Natural killer cell (primary cell): ENCODE measurements at places on chromosomes 2 and 18. TPM values are rescaled to one million over a fixed set of nuclear protein-coding genes. Genes with fewer than 3 reads are reported as not detected.

- H3K27me3 ChIP-seq = no peaks in the 10 kb centered on the region
- no peak overlapping the region for H3K27ac ChIP-seq
- H3K4me1 ChIP-seq = no peaks in the 10 kb centered on the region
- H3K4me3 ChIP-seq = no peak overlapping the region
- DNase-seq = no peak
- H3K36me3 ChIP-seq = no peaks in the 10 kb centered on the region
These were observed 52.5 kb upstream of the LGALSL start for GRCh38 chr2:64401529-64401880.

DNA sequence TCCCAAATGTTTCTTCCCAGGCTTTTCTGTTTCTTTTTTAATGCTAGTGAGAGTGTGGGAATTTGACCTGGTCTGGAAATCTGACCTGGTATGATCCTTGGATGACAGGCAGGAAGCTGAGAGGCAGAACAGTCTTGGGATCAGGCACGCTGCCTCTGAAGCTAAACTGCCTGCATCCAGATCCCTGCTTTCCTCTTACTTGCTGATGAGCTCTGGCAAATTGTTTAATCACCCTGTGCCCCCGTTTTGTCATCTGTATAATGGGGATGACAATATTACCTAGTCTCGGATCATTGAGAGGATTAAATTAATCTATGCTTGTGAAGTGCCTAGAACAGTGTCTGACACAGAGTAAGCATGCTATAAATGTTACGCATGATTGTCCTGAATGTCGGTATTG is 3.3 kb downstream of the KLHL23 start:
- DNase-seq = no peak
- H3K4me3 ChIP-seq = no peak overlapping the region
- peaks cover 5% of the 10 kb centered on the region for H3K27me3 ChIP-seq
- peaks cover 17% of the 10 kb centered on the region for H3K4me1 ChIP-seq
- no peak overlapping the region for H3K27ac ChIP-seq

- peaks cover 11% of the 10 kb centered on the region for H3K36me3 ChIP-seq
- peaks cover 15% of the 10 kb centered on the region for H3K4me1 ChIP-seq
- H3K4me3 ChIP-seq = no peak overlapping the region
- H3K27me3 ChIP-seq = no peaks in the 10 kb centered on the region
These were observed 77.5 kb downstream of the NCK2 start for GRCh38 chr2:105822186-105822585.

GRCh38 chr2:142058149-142058548 is 72.7 kb downstream of the LRP1B start:
- H3K36me3 ChIP-seq = no peaks in the 10 kb centered on the region
- no peak overlapping the region for H3K27ac ChIP-seq
- no peaks in the 10 kb centered on the region for H3K4me1 ChIP-seq
- H3K27me3 ChIP-seq = no peaks in the 10 kb centered on the region
- DNase-seq = no peak

DNA sequence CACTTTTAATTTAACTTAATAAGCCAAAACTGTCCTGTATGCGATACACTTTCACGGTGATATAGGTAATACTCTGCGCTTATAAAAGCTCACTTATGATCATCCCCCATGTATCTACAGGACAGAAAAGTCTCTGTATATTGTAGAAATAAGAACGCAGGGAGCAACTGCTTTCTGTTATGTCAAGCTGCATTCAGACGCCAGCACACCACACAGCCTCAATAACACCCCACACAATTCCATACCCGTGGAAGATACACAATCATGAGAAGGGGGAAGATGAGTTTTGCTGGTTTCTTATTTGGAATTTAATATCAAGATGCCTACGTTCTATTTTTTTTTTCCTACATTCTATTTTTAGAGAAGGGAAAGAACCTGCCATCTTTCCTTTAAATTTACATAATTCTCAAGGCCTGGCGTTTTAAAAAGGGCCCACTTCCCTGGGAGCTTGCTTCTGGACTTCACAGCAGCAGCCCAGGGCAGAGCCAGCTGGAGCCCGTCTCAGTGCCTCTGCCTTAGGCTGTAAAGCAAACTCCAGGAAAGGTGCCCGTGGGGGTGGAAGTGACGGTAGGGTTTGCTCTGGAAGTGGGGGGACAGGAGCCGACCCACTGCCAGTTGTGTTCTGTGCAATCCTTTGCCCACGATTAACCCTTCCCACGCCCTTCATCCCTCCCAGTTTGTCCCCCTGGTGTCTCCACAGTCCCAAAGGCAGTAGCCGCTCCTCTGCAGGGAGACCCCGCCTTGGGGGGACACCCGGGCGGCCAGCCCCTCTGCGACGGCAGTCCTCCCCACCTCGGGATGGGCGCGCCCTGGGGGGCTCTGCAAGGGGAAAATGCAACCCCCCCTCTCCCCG is 5.3 kb downstream of the PTGR3 start:
- no peak overlapping the region for H3K27ac ChIP-seq
- no peak overlapping the region for H3K4me3 ChIP-seq
- H3K27me3 ChIP-seq = peaks cover 3% of the 10 kb centered on the region
- no peak for DNase-seq
- H3K4me1 ChIP-seq = peaks cover 31% of the 10 kb centered on the region

DNA sequence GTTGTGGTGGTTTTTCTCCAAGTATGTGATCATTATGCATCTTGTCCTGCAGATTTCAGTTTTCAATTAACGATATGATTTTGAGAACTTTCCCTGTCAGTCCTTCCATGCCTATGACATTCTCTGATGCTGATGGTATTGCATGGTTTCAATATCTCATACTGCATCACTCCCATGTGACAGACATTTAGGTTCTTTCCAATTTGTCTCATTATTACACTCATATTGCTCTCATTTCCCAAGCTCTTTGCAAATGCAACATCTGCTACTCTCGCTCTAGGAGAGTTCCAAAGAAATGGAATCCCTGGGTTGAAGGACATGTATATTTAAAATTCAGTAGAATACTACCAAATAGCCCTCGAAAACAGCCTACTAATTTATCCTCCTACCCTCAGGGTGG is 125.5 kb downstream of the MARCHF4 start:
- no peak overlapping the region for H3K27ac ChIP-seq
- H3K4me1 ChIP-seq = no peaks in the 10 kb centered on the region
- H3K27me3 ChIP-seq = no peaks in the 10 kb centered on the region
- H3K36me3 ChIP-seq = no peaks in the 10 kb centered on the region
- DNase-seq = no peak
- no peak overlapping the region for H3K4me3 ChIP-seq

DNA sequence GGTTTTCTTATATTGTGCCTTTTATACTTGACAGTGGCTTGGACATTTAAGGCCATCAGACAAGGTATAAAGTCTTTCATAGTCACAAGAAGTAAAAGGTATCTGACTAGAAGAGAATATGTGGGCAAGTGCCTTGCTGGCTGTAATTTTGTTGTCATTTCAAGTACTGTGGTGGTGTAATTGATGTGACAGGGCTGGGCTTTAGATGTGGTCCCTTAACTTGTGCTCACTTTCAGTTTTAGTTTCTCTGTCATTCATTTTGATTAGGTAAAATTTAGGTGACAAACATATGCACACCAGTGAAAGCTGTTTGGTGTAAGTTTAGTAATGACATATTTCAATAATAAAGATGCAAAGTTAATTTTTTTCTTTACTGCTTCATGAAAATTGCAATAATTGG is 31.2 kb upstream of the TBR1 start:
- H3K27ac ChIP-seq = no peak overlapping the region
- H3K4me3 ChIP-seq = no peak overlapping the region
- H3K36me3 ChIP-seq = peaks cover 4% of the 10 kb centered on the region
- no peaks in the 10 kb centered on the region for H3K27me3 ChIP-seq
- DNase-seq = no peak
- no peaks in the 10 kb centered on the region for H3K4me1 ChIP-seq

- H3K27ac ChIP-seq = no peak overlapping the region
- no peaks in the 10 kb centered on the region for H3K4me1 ChIP-seq
- DNase-seq = no peak
- H3K36me3 ChIP-seq = no peaks in the 10 kb centered on the region
- no peaks in the 10 kb centered on the region for H3K27me3 ChIP-seq
These were observed 424.9 kb upstream of the MYT1L start for GRCh38 chr2:2755990-2756389.

ABHD1 gene
- 1.2 TPM for total RNA-seq

ANKRD62 gene
- total RNA-seq = not detected

DNA sequence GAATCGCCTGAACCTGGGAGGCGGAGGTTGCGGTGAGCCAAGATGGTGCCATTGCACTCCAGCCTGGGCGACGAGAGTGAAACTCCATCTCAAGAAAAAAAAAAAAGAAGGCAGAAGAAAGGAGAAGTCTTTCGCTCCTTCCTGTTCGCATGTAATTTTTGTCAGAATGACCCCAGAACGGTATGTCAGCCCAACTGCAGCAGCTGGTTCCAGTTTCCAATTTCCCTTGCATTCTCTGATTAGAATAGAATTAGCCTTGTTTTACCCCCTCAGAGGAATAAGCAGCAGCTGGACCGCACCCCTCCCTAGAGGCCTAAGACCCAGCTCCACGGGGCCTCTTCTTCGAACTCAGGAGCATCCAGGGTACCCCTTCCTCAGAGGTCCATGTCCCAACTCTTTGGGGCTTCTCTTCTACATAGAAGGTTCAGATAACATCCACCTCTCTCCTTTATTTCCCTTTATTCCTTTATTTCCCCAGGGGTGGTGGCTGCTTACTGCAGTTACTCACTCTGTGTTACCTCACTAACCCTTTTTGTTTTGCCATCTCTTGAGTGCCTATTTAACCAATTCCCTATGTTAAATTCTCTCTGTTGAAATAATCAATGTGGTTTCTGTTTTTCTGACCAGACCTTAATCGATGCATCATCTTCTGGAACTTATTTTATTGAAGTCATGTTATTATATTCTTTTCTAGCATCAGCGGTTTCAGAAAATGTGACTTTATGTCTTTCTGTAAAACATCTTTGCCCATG is 7.2 kb upstream of the PUM2 start:
- no peaks in the 10 kb centered on the region for H3K27me3 ChIP-seq
- no peak overlapping the region for H3K27ac ChIP-seq
- no peak for DNase-seq
- H3K4me1 ChIP-seq = peaks cover under 1% of the 10 kb centered on the region

CD207 gene
- not detected for total RNA-seq

DNA sequence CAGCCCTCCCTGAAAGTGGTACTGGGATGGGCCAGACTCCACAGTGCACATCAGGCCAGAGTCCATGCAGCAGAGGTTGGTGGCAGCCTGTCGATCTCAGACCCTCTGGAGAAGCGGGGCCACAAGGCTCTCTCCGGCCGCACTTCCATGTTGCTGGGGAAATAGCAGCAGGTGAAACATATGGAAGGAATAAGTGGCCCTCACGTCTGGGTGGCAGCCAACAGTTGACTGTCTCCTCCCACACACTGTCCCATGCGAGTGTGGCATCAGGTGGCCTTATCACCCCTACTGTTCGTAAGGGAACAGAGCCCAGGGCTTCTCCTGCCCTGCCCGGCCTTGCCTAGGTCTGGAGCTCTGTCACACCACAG is 58.1 kb upstream of the FOSL2 start:
- no peaks in the 10 kb centered on the region for H3K27me3 ChIP-seq
- DNase-seq = no peak
- H3K4me1 ChIP-seq = peaks cover 20% of the 10 kb centered on the region
- no peak overlapping the region for H3K4me3 ChIP-seq
- H3K27ac ChIP-seq = no peak overlapping the region

DNA sequence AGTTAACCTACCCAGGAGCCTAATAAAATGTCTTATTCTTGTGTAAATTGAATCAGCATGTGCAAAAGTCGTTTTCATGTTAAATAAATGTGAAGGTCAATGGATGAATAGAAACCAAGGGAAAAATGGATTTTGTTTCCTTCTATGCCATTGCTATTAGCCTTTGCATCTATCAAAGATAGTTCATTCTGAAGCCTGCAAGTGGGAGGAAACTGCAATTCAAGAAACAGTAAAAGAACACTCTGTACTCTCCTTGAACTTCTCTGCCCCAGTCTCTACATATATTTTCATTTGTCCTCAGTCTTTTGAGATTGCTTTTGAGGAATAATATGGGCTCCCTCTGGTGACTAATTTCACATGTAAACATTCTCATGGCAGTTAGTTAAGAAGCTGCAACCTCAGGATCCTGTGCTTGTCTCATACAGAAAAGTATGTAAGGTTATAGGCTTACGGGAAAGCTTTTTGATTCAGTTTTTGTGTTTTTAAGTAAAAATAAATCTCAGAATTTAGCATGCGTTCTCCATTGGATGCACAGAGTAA is 1590.0 kb upstream of the LRRTM1 start:
- no peak overlapping the region for H3K4me3 ChIP-seq
- H3K36me3 ChIP-seq = no peaks in the 10 kb centered on the region
- H3K27ac ChIP-seq = no peak overlapping the region
- no peak for DNase-seq

DNA sequence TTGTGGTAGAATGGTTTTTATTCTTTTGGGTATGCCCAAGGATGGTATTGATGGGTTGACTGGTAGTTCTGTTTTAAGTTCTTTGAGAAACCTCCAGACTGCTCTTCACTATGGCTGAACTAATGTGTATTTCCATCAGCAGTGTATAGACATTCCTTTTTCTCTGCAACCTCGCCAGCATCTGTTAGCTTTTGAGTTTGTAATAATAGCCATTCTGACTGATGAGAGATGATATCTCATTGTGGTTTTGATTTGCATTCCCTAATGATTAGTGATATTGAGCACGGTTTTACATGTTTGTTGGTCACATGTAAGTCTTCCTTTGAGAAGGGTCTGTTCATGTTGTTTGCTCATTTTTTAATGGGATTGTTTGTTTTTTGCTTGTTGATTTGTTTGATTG is 1348.7 kb upstream of the NXPH2 start:
- H3K4me3 ChIP-seq = no peak overlapping the region
- no peaks in the 10 kb centered on the region for H3K27me3 ChIP-seq
- no peak overlapping the region for H3K27ac ChIP-seq
- H3K36me3 ChIP-seq = no peaks in the 10 kb centered on the region

C1QL2 gene
- total RNA-seq = not detected

DNA sequence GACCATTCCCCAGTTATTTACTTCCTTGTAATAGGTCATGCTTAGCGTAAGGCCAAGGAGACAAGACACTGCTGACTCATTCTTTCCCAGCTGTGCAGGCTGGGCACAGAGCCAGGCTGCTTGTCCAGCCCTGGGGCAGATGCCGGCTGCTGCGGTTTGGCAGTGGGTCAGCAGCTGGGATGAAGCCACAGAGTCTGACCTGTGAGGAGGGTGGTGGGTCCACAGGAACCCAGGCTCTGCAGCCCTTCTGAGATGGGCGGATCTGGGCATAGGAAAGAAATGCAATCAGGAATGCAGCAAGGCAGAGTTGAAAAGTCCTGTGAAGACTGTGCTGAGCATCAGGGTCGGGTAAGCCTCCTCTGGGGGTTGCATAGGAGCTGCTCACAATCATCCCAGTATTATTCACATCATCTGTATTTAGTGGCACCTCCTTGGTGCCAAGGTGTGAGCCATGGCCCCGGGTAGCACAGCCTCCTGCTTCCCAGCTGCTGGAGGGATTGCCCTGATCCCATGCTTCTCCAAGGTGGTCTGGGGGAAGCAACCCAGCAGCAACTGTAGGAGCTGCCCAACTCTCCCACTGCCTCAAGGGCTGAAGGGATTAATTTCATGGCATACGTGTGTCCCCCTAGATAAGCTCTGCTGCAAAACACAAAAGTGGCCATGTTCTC is 139.0 kb downstream of the DDX1 start:
- no peaks in the 10 kb centered on the region for H3K4me1 ChIP-seq
- no peak overlapping the region for H3K4me3 ChIP-seq
- no peak for DNase-seq
- no peaks in the 10 kb centered on the region for H3K36me3 ChIP-seq

AUP1 gene
- total RNA-seq = 237 TPM

GAL3ST2 gene
- total RNA-seq = not detected
